Femur (tissue), 1 donor: ENCODE measurements at places on chromosomes 5 and 9.

DNA sequence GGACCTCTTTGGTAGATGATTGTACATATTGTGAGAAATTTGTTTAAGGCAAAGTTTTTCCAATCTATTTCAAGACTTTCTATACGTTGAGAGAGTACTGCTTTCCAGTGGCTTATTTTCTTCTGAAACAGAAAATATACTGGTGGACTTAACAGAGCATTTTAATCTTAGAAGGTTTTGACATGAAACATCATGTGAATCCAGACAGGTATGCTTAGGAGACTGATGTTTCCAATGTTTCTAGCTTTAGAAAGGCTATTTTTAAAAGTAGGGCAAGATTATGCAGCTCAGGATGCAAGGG is 71.0 kb downstream of the PIK3R1 start:
- no peak for DNase-seq

GRCh38 chr5:116068028-116068632 is 16.7 kb upstream of the COMMD10 start:
- DNase-seq: no peak

DNA sequence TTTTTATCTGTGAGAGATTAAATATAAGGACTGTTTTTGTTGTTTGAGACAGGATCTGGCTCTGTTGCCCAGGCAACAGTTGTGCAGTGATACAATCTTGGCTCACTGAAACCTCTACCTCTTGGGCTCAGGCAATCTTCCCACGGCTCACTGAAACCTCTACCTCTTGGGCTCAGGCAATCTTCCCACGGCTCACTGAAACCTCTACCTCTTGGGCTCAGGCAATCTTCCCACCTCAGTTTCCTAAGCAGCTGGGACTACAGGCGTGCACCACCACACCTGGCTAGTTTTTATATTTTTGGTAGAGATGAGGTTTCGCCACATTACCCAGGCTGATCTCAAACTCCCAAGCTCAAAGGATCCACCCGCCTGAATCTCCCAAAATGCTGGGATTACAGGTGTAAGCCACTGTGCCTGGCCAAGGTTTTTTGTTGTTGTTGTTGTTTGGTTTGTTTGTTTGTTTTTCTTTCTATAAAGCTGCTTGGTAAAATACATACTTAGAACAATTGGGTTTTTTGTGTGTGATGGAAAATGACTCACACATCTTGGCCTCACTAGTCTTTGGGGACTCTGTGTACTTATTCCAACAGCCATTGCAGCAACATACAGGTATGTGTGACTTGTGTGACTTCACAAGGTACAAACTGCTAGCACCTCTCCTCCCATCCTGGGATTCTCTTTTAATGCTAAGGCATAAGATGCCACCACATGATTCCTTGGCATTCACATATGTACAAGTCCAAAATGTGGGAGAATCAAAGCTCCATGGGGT is 36.5 kb upstream of the RASA1 start:
- DNase-seq: no peak

DNA sequence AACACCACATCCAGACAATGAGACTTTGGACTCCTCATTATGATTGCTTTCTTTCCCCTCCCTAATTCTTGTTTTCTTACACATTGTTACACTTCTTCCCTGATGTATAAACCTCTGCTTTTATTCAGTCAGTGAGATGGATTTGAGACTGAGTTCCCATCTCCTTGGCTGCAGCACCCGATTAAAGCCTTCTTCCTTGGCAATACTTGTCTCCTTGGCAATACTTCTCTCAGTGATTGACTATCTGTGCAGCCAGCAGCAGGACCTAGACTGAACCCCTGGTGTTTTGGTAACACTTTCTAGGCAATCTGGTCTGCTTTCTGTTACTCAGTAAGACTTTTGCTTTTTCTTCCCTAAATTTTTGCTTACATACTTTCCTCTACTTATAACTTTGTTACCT is 492.8 kb upstream of the SMC2 start:
- no peak for DNase-seq

DNA sequence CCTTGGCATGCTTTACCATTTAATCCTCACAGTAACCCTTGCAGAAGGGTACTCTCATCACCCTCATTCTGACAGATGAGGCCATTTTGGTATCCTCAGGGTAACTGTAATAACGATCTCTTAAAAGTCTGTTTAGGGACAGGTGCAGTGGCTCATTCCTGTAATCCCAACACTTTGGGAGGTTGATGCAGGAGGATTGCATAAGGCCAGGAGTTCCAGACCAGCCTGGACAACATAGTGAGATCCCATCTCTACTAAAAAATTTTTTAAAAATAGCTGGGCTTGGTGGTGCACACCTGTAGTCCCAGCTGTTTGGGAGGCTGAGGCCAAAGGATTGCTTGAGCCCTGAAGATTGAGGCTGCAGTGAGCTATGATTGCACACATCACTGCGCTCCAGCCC is 31.8 kb downstream of the CSF1R start:
- DNase-seq: no peak

DNA sequence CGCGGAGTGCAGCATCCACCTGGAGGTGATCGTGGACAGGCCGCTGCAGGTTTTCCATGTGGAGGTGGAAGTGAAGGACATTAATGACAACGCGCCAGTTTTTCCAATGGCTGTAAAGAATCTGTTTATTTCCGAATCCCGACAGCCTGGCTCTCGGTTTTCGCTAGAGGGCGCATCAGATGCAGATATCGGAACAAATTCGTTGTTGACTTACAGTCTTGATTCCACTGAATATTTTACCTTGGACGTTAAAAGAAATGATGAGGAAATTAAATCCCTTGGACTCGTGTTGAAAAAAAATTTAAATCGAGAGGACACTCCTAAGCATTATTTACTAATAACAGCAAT is 611 bp downstream of the PCDHA3 start:
- DNase-seq: no peak

DNA sequence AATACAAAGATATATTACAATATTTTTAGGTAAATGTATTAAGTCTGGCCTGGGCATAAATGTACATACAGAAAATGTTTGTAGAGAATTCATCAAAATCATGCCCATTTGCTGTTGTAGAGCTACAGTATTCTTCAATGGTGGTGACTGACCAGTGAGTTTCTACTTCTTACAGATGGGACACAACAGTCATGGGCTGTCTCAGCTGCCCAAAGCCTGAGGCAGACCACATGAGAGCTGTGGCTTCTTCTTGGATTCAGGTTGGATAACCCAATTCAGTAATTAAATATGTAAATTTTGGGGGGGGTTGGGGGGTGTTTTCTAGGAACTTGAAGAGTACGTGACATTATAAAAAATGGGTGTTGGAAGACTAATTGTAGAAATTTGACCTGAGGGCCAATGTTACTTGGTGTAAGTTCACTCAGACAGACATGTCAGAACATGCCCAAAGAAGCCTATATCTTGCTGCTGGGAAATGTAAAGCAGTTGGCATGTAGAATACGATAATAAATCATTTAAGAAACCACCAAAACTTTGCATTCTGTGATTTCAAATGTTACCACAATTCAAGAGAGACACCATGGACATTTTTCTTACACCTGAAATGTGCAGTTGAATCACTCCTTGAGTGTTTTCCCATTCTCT is 17.9 kb downstream of the STARD4 start:
- no peak for DNase-seq

DNA sequence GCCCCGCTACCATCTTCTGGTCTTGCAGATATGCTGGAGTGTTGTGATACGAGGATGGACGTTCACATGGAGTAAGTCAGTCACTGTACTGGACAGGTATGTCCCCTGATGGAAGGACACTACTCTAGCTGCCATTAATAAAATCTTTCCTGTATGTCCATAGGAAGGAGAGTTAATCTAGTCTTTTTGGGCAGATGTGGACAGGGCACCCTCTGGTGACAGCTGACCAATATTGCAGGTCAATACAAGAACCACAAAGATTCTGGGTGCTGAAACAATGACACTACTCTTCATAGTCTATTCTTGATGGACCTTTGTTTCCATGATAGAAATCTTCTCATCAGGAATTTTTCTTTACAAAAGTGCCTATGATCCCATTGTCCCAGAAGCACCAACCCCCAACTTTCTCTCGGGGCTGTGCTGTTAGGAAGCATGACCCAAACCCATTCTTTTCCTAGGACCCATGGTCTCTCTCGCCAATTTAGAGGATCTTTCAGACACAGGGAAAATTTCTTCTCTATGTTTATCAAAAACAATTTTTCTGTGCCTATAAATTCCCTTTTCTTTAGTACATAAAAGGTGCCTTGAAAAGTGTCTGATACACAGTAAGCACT is 376.9 kb downstream of the DTWD2 start:
- peak; percentile 25 for DNase-seq

- no peak for DNase-seq
Measured at GRCh38 chr5:24606971-24607370, 37.8 kb downstream of the CDH10 start.

DNA sequence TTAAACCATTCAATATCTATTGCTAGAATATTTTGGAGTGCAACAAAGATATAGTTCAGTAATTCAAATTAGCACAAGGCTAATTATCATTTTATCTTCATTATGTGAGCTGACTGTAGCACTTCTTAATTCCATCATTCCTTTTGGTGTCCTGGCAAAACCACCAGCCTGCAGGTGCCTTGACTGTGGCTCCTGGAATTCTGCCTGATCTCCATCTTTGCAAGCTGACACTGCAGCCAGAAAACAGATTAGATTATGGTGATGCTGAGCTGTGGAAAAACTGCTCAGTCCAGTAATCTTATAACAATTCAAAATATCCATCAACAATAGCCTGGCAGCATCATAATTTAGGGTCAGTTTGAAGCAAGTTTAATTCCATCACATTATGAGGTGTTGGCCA is 919.5 kb downstream of the DTWD2 start:
- no peak for DNase-seq

DNA sequence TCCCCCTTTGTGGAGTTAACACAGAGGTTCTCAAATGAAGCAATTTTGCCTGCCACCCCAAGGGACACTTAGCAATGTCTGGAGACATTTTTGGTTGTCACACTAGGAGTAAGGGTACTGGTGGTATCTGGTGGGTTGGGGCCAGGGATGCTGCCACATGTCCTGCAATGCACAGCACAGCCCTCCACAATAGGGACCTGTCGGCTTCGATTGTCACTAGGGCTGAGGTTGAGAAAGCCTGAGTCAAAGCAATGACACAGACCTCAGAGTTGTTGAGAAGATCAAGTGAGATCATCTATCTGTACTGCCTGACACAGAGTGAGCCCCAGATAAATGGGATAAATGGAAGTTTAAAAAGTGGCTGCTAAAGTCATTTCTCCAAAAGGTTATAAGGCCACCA is 249.2 kb upstream of the KLF4 start:
- no peak for DNase-seq

DNA sequence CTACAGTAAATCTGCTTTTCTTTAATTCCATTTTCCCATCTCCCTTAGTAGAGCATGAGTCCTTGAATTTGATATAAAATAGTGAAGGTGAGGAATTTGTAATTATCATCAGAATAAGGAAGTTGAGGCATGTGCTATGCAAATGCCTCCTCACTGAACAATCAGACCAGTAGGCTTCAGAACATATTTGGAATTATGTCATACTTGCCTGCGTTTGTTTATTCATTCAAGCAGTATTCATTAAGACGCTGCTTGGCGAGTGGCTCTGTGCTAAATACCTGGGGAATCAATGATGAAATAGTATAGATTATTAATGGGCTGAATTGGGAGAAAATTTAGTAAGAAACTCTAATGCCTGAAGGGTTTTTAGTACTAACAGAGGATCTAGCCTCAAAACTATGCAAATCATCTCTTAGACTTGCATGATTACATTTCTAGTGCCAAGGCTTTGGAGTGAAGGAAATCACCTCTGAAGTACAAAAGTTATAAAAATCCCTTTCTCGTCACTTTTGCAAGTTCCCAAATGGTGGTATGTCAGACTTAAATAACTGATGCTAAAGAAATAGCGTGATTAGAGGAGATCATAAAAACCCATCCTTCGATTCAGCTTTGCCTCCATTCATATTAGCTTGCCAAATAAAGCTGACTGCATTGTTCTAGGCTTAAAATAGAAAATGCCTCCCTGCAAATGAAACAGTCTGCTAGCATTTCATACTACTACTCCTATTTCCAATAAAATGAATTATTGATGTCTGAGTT is 141.7 kb downstream of the PCSK5 start:
- no peak for DNase-seq

DNA sequence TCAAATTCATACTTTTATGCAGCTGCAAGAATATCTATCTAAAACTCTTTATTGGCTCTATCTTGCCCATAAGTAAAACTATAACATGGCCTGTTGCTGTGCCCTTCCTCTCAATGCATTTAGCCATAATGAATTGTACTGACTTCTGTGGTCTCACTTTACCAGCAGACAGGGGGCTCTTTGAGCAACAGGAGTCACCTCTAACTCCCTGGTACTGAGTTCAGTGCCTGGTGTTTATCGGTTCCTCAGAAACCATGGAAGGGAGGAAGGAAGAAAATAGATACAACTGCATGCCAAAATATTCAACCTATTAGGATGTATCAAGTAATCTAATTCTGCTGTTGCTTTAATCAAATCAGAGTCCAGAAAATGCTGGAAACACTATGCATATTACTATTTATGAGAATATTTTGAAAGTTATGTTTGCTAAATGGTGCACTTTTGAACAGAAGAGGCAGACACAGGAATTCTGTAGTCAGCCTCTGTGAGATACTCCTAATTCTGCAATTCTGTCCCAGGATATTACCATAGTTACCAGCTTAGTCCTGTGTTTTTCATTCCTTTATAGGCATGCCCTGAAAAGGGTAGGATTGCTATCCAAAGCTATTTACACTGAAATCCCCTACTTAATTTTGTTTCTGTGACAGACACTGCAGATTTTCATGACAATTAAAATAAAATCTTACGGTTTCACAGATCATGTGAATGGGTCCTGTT is 89.8 kb downstream of the CD180 start:
- no peak for DNase-seq

GRCh38 chr5:17021602-17021932 is 85.5 kb upstream of the MYO10 start:
- DNase-seq: no peak

DNA sequence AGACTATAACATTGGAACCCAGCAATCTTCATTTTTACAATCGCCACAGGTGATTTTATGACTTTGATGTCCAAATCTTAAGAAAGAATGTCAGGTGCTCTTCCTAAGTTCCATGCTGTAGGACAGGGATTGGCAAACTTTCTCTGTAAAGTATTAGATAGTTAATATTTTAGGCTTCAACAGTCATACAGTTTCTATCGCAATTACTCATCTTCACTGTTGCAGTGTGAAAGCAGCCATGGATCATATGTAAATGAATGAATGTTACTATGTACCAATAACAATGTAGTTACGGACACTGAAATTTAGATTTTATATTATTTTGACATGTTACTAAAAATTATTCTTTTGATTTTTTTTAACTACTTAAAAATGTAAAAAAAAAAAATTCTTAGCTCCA is 169.7 kb downstream of the DTWD2 start:
- no peak for DNase-seq

DNA sequence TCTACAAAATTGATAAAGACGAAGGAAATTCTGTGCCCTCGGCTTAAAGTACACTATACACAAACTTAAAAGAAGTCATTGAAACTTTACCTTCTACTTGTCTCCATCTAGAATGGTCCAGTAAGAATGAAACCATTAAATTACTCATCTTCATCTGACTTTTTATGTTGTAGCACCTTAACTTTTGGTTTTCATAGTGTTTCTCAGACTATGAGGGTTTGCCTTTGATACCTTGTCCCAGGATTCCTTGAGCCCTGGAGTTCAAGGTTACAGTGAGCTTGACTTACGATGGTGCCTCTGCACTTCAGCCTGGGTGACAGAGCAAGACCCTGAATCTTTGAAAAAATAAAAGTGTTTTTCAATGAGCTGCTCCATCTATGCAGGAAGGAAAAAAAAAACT is 132.2 kb downstream of the CDC42SE2 start:
- DNase-seq: no peak
